Activated CD4-positive, alpha-beta T cell treated with anti-CD3 and anti-CD28 coated beads for 24 hours (primary cell): ENCODE measurements at places on chromosomes 13 and 19.

GRCh38 chr13:110829486-110829885 lies 85.4 kb downstream of the ANKRD10 start:
- DNase-seq = no peak

- DNase-seq = no peak
Measured at GRCh38 chr19:19342086-19343015, 21.7 kb downstream of the MAU2 start.

- DNase-seq = no peak
Measured at GRCh38 chr13:90787007-90787406, 560.5 kb upstream of the MIR17HG start.

DNA sequence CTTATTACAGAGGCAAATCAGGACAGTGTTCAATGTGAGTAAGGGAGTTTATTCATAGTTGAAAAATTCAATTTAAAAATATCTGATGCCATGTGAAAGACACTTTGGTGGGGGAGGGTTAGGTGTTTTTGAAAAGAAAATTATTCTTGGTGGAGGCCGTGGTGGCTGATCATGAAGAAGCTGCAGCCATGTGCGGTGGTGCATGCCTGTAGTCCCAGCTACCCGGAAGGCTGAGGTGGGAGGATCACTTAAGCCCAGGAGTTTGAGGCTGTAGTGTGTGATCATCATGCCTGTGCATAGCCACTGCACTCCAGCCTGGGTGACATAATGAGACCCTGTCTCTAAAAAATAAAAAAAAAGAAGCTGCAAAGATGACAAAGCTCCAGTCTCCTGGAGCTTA lies 28.6 kb downstream of the WDFY2 start:
- DNase-seq = no peak

GRCh38 chr13:70829748-70830147 lies 721.5 kb upstream of the KLHL1 start:
- no peak for DNase-seq

- DNase-seq = no peak
Measured at GRCh38 chr13:48148454-48148853, 53.5 kb upstream of the MED4 start.

DNA sequence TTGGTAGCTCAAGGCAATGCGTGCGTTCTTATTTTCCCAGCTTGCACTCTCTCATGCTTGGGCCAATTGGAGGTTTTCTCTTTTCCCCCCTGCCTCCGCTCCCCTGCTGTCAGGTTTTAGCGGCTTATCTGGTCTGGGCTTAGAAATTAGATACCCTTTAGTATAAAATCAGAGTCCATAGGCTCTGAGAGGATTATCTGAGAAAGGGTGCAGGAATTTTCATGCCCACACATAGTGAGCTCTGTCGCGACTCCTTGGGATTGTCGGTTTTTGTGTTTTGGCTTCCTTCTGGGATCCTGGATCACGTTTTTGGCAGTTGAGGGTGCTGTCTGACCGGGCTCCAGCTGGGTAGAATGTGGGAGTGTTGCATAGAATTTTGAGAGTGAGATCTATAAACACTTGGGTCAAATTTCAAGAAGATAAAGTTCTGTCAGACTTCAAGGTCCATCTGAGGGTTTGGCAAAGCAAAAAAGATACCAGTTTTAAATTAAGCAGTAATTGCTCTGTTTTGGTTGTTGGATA lies 12.4 kb downstream of the CHAF1A start:
- no peak for DNase-seq

DNA sequence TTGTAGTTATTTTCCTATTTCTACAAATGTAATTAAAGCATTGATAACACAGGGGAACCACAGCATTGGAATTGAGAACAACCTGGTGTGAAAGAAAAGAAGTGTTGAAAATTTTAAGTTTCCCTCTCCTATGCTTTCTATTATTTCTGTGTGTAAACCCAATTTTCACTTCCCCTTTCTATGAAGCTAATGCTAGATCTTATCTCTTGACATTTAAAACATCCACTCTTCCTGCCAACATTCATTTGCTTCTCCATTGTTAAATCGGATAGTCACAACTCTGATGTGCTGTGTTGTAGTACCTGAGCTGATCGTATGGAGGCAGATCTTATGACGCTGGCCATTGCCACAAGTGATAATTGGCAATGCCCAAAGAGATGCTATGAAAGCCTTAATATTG lies 203.0 kb downstream of the ITGBL1 start:
- DNase-seq = no peak

- no peak for DNase-seq
Measured at GRCh38 chr19:2809387-2810140, 10.1 kb upstream of the ZNF554 start.

- DNase-seq = no peak
Measured at GRCh38 chr13:22218797-22219196, 547.9 kb downstream of the FGF9 start.

- DNase-seq = no peak
Measured at GRCh38 chr19:45920458-45920857, 5.9 kb upstream of the NANOS2 start.

DNA sequence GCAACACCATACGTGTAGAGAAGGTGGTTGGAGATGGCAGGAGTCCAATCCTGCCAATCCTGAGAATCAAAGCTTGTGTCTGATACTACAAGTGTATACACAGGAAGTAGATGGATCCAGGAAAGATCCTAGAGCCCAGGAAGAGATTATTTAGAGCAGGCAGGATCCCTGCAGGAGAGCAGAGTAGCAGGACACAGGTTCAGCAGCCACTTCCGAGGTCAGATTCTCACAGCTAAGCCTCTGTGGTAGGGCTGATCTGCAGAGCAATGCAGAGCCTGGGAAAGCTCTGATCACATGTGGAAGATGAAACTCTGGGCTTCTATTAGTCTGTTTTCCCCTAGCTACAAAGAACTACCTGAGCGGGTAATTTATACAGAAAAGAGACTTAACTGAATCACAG lies 28.5 kb upstream of the ZNF331 start:
- DNase-seq = no peak

- no peak for DNase-seq
Measured at GRCh38 chr13:110879482-110879881, 35.4 kb downstream of the ANKRD10 start.

- no peak for DNase-seq
Measured at GRCh38 chr13:97261254-97262005, 39.3 kb downstream of the MBNL2 start.

- no peak for DNase-seq
Measured at GRCh38 chr19:10782795-10783194, 53.2 kb downstream of the TMED1 start.

- no peak for DNase-seq
Measured at GRCh38 chr13:88622362-88622973, 951.3 kb downstream of the SLITRK5 start.
